ENCODE measurements at places on chromosomes 3 and 15.

DNA sequence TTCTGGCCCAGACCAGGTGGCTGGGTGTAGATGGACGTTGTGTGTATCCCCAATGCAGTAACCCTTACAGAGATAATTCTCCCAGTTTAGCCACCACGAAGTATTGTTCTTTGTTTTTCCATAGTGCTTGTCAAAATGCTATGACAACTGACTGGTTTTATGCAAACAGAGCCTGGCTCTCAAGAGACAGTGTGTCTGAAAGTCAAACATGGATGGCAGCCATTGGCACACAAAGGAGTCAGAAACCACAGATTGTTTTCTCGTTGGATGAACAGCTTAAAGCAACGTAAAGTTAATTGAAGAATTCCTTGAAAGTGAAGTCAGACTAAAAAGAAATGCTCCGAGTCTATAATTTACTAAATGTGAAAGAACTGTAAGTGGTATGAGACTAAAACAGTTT lies 91.2 kb downstream of the FILIP1L start:
- no peak for DNase-seq

DNA sequence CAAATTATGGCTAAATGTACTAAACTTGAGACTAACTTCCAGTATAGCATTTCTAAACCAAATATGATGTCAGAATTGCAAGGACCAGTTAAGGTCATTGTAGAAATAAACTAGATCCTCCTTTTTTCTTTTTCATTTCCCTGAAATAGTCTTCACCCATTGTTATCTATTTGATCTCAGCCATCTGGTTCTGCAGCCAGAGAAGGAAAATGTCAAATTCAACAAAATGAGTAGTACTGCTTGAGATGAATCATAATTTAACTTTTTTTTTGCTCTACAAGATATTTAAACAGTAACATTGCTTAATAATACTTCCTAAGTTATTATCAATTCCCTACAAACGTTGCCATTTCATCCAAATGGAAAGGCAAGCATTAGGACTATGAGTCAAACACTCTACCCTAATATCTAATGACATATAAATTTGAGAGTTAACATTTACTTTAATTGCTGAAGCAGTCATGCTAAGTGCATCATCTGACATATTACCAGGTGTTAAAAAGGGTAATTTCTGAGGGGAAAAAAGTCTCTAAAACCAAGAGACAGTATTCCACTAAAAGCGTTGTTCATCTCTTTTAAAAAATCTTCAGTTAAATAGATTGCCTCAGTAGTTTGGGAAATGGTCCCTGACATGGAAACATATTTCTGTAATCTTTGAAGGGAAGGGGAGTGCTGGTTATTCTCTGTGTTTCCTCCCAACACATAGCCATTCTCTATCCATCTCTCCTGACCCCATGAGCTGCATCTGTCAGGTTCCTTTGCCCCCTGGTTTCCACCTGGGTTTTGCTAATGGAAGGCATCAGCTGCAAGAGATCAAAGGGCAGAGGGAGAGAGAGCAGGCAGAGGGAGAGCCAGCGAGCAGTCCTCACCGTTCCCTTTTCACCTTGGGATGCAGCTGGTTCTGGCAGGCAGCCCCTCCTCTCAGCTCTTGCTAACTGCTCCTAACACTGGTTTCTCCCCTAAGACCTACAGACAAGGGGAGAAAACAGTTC lies 138.5 kb downstream of the ARPP21 start:
- DNase-seq: no peak

DNA sequence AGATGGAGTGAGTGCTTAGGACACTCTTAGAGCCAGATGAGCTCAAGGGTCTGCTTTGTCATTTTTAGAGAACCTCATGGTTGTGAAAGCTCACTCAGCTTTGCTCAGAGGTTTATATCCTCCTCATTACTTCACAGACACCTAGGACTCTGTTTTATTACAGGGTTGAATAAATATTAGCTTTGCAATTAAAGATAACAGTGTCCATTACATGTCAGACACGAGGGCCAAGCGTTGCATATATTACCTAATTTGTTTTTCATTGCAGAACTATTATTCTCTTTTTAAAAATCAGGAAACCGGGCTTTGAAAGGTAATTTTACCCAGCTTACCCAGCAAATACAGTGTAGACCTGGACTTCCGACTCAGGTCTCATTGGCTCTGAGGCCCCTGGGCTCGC lies 16.1 kb downstream of the MAP6D1 start:
- no peak for DNase-seq

DNA sequence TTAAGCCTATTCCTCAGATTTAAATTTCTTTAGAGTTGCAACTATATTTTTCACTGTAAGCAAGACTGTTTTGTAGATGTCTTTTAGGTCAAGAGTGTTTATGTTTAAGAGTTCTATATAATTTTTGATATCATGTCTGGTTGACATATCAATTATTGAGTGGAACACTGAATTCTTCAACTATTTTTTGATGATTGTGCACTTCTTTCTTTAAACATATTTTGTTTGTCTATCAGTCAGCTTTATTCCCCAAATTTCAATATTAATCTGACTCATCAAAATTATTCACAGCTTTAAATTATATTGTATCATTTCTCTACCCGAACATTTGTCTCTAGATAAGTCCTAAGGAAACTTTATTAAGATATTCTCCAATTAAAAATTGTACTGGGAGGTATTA lies 933.6 kb upstream of the ROBO1 start:
- DNase-seq: no peak

Data from NCI-H1105 (cell line).